Glutamatergic neuron (in vitro differentiated cells): ENCODE measurements at places on chromosomes 6 and 20. TPM values are rescaled to one million over a fixed set of nuclear protein-coding genes. Genes with fewer than 3 reads are reported as not detected.

The CLDN20 gene
- not detected for total RNA-seq

The ABCF1 gene
- 62.7 TPM for total RNA-seq

The ANKRD66 gene
- total RNA-seq: not detected

DNA sequence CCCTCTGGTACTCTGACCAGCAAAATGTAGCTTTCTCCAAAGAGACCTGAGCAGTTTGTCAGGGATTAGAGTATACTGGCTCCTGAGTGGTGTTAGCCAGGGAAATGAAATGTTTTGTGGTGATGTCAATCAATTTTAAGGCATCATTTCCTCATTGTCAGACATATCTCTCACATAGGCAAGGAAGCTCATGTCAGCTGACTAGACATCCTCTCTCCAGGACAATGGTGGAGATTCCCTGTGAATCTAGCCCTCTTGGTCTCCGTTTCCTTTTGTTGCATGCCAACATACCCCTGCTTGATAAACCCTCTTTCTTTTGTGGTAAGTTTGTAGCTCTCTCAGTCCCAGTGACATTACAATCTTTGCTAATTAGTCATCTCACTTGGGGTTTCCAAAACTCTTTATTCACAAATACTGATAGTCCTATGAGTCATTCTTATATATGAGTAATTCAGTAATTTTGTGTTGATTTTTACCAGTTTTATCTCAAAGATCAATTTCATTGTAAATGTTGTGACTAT lies 135.6 kb upstream of the PTPRK start:
- H3K4me1 ChIP-seq: no peaks in the 10 kb centered on the region
- DNase-seq: no peak
- no peak overlapping the region for H3K27ac ChIP-seq
- no peaks in the 10 kb centered on the region for H3K27me3 ChIP-seq

- no peak overlapping the region for H3K27ac ChIP-seq
- no peak overlapping the region for H3K4me3 ChIP-seq
- H3K36me3 ChIP-seq: no peaks in the 10 kb centered on the region
- DNase-seq: no peak
Measured at GRCh38 chr6:64415926-64416325, 780.3 kb downstream of the PHF3 start.

GRCh38 chr6:19824058-19824807 lies 12.9 kb upstream of the ID4 start:
- no peaks in the 10 kb centered on the region for H3K27me3 ChIP-seq
- no peak overlapping the region for H3K4me3 ChIP-seq
- no peak for DNase-seq

- no peak overlapping the region for H3K27ac ChIP-seq
- no peaks in the 10 kb centered on the region for H3K36me3 ChIP-seq
- H3K27me3 ChIP-seq: no peaks in the 10 kb centered on the region
- H3K4me3 ChIP-seq: no peak overlapping the region
- no peak for DNase-seq
- no peaks in the 10 kb centered on the region for H3K4me1 ChIP-seq
Measured at GRCh38 chr20:10022625-10023024, 12.2 kb upstream of the ANKEF1 start.

GRCh38 chr6:131175564-131175963 lies 40.3 kb downstream of the AKAP7 start:
- no peaks in the 10 kb centered on the region for H3K4me1 ChIP-seq
- no peak for DNase-seq
- H3K27ac ChIP-seq: no peak overlapping the region
- H3K36me3 ChIP-seq: no peaks in the 10 kb centered on the region
- no peak overlapping the region for H3K4me3 ChIP-seq
